ENCODE measurements at places on chromosomes 6 and 20.

DNA sequence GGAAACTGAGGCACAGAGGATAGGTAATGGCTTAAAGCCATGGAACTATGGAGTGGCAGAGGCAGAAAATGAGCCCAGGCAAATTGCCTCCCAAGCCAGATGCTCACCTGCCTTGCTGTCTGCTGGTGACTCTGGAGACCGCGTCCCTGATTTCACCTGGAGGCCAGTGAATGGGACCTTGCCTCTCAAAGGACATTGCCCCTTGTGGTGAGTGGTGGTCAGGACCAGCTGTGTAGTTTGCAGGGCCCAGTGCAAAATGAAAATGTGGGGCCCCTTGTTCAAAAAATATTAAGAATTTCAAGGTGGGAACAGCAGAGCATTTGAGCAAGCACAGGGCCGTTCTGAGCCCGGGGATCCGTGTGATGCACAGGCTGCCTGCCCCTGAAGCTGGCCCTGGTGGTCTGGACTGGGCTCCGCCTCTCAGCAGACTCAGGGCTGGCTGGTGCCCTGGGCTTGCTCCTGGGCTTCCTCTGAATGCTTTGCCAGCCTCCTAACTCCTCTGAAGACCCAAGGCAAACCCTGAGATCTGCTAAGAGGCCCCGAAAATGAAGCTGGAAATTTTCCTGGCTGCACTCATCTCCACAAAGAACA is 19.8 kb upstream of the KCNG1 start:
- no peak for DNase-seq

- no peak for DNase-seq
Observed at GRCh38 chr6:100803264-100804045, 77.7 kb downstream of the ASCC3 start.

DNA sequence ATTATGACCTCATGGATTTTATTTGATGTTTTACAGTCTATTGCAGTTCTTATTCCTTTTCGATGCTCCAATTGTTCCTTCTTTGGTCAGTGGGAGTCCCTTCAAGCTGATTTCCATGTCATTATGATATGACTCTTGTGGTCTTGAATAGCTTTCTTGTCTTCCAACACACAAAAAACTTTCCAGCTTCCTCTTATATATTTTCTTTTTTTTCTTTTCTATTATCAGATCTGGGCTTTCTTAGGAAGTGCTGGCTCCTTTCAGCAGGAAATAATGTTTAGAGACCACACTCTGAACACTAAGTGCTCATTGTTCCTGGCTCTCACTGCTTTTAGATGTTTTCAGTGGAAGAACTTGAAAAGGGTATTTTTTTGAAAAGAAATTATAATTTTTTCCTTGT is 3.1 kb upstream of the SLC17A1 start:
- DNase-seq = no peak

DNA sequence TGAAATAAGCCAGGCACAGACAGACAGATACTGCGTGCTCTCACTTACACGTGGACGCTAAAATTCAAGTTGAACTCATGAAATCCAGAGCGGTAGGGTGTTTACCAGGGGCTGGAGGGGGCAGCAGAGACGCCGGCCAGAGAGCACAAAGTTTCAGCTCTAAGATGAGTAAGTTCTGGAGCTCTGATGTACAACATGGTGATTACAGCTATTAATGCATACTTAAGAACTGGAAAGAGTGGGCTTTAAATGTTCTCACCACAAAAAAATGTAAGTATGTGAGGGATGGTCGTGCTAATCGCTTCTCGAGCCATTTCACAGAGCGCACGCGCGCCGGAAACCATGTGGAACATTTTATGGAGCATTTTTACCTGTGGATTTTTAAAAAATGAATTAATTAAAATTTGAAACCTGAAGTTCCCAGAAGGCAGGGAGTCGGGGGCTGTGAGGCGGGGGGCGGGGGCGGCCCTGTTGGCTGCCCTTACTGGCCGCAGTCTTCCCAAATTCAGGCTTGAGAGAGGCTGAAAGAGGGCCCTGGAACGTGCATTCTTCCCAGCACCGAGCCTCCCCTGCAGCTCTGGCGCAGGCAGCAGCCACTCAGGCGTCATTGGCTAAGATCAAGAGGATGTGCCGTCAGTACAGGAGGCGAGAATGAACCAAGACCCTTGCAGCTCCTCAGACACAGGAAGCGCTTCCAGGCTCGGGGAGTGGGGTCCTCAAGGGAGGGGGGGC is 8.5 kb upstream of the SLCO4A1 start:
- DNase-seq = no peak

- DNase-seq = no peak
Observed at GRCh38 chr6:150685860-150686259, 86.2 kb downstream of the PLEKHG1 start.

DNA sequence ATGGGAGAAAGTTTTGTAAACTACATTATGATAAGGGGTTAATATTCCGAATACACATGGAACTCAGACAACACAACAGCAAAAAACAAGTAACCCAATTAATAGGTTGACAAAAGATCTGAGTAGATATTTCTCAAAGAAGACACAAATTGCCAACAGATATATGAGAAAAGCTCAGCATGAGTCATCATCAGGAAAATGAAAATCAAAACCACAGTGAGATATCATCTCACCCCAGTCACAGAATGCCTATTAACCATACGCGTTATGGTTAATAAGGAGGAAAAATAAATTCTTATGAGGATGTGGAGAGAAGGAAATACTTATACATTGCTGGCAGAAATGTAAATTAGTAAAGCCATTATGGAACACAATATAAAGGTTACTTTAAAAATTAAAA is 695.0 kb downstream of the COL12A1 start:
- DNase-seq = no peak

DNA sequence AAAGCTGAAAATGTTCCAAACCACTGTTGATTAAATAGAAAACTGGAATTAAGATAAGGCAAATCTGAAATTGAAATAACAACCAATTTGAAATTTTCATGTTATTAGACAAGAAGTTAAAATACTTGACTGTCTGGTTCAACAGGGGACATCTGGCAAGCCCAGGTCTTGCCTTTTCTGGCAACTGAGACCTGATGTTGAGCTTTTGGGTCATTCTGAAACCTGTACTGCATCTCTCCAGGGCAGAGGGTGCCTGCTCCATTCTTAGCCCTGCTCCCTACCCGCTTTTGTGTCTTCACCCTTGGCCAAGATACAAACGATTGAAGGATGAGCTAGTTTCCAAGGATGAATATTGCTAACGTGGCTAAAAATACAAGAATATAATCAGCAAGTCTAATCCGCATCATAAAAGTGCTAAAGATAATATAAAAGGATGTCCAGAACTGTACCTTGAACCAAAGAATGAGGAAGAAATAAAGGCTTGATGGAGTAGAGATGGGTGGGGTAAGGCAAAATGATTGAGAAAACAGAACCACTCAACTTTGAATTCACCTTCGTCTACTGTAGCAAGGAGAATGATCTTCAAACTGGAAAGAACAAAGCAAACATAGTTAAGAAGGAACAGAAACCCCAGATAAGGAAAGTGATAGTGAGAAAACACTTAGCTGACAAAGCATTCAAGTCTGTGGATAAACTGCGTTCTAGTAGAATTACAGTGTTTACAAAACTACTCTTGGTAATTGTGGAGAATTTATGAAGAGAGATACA is 109.8 kb upstream of the MAN1A1 start:
- DNase-seq = no peak

GRCh38 chr20:58553841-58554240 is 38.6 kb upstream of the APCDD1L start:
- no peak for DNase-seq

DNA sequence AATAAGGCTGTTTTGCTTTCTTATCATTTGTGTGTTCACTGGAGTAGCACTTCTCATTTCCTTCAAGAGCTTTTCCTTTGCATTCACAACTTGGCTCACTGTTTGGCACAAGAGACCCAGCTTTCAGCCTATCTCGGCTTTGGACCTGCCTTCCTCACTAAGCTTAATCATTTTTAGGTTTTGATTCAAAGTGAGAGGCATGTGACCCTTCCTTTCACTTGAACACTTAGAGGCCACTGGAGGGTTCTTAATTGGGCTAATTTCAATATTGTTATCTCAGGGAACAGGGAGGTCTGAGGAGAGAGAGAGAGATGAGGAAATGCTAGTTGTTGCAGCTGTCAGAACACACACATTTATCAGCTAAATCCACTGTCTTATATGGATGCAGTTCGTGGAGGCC is 82.9 kb upstream of the SCAF8 start:
- DNase-seq = no peak

DNA sequence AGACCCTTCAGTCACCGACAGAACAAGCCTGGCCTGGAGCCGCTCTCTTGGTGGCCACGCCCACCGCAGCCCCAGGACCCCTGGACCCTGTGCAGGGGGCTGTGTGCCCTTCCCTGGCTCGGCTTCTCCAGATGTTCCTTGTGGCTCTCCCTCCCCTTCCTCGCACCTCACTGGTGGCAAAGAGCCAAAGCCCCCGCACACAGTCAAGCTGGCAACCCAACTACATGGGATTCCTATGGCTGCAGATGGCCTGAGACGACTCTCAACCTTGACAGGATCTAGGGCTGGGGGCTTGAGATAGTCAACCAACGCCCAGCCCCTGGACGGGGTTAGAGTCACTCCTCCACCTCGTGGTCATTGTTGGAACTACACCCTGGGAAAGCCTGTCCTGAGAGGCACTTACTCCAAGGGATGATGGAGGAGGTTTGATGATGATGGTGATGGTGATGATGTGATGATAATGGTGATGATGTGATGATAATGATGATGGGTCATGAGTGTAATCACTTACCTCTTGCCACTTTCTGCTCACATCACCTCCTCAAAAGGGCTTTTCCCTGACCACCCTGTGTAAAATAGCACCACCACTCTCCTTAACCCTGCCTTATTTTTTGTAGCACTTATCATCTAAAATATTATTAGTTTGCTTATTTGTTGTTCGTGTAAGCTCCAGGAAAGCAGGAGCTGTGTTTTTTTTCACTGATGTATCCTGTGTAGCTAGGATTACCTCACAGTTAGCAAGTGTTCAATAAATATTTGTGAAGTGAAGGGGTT is 278.4 kb downstream of the LRFN2 start:
- no peak for DNase-seq

GRCh38 chr20:36855241-36855657 is 20.7 kb upstream of the TLDC2 start:
- DNase-seq = no peak

GRCh38 chr20:376750-377149 is 3.8 kb upstream of the TRIB3 start:
- DNase-seq = no peak

GRCh38 chr6:143673669-143674068 is 4.1 kb upstream of the PHACTR2 start:
- DNase-seq = no peak

DNA sequence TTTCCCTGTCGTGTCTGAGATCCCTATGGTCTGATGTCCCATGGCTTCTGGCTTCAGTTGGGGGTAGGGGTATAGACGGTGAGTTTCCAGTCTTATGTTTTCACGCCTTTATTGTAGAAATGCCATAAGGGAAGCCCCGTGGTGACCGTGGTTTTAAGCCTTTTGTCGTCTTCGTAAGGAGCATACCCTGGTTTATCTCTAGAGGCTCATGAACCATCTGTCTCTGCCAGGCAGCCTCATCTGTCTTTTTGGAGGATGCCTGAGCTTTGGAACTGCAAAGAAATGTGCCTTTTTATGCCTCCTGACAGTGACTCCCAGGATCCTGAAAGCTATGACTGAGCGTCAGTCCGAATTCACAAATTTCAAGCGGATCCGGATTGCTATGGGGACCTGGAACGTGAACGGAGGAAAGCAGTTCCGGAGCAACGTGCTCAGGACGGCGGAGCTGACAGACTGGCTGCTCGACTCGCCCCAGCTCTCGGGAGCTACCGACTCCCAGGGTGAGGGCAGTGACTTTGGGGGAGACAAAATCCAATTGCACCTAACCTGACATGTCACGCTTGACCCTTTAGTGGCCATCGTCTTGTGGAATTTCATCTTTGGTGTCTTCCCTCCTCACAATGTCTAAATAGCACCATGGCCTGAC is 84.6 kb downstream of the SYNJ2 start:
- DNase-seq = no peak

DNA sequence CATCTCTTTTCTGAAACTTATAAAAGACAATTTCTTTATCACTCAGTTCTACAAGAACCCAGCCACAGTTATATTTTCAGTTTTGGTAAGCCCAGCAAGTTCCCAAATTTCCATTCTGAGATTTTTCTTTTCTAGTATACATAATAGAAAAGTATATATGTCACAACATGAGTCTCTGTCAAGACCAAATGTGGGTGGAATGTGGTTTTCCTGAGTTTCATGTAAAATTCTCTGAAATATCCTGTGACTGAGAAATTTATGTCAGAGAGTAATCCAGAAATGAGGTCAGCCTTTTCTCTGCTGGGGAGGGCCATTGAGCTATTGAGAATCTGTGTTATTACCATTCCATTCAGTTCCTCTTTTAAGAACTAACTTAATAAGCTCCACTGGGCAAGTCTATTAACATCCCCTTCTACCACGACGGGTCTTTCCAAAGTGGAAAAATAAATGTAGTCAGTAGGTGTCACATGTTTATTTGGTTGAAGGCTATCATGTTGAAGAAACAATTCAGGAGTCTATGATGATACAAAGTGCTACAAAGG is 100.7 kb upstream of the HMGN3 start:
- DNase-seq = no peak

GRCh38 chr6:137638926-137639706 is 144.9 kb upstream of the OLIG3 start:
- no peak for DNase-seq

Data from cerebellar nuclear complex (tissue), 1 donor.